ENCODE measurements at places on chromosomes 1 and 21.
A peak's percentile ranks its signal among the peaks of the same experiment; 100 is the strongest.

DNA sequence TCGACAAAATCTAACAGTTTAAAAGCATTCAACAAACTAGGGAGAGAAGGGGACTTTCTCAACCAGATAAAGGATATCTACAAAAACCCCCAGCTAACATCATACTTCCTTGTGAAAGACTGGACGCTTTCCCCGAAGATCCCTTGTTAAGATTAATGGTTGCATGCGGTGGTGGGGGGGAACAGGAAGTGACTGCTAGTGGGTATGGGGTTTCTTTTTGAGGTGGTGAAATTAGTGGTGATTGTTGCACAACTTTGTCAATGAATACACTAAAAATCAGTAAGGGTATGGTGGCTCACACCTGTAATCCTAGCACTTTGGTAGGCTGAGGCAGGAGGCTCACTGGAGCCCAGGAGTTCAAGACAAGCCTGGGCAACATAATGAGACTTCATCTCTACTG, 26.9 kb upstream of the EYA3 start:
- peak; percentile 2 for DNase-seq

GRCh38 chr1:44717156-44717555, 13.8 kb downstream of the RNU5D-1 start:
- no peak for DNase-seq

GRCh38 chr1:94270801-94271203, 33.4 kb upstream of the ARHGAP29 start:
- no peak for DNase-seq

DNA sequence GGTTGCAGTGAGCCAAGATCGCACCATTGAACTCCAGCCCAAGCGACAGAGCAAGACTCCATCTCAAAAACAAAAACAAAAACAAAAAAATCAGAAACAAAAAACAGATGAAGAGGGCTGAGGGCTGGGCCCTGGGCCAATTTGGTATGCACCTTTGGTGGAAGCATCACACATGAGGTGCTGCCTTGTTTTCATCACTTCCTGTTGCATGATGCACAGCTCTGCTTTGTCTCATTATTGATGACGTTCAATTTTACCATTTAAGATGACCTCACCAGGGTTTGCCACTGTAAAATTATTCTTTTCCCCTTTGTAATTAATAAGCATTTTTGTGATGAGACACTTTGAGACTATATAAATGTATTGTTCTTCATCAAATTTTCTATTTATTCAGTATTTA, 9.8 kb upstream of the IFNAR2 start:
- no peak for DNase-seq

DNA sequence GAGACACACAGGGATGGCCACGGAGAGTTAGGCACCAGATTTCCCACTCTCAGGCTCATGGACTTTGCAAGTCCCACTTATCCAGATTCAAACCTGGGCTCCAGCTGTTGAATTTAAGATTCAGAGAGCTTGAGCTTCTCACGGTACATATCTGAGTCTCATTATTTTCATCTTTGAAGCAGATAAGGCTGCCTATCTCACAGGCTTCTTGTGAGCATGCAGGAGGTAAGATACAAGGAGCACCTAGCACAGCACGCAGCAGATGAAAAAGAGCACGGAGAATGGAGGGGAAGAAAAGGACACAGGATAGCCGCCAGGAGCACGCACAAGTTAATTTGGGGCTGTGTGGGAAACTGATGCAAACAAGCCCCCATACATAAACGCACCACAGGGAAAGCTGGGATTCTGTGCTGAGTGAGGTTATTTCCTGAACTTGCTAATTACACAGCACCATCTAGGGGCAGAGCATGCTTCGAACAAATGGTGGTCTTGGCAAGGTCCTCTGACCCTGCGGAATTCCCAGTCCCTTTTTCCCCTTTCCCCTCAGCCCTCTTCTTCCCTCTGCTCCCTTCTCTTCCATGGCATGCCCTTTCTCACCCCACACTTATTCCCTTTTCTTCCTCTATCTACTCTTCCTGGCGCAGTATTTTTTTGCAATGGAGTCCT, 134.7 kb upstream of the VANGL1 start:
- no peak for DNase-seq

DNA sequence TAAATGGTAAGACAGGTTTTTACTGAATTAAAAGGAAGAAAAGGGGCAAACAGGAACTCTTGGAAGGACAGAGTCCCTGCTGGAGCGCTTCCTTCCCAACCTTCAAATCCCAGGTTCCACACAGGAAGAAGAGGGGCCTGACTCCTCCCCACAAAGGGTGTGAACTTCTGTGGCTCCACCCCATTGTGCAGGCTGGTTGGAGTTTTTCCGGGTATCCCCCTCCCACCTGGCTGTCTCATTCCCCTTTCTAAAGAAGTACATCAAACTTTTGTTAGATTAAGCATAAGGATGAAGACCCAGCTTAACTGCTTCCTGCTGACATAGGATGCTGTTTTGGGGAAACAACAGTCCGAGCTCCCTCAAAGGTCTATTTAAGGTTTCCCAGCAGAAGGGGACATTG, 187.7 kb downstream of the FCRL5 start:
- no peak for DNase-seq

- DNase-seq, result no peak
Measured at GRCh38 chr1:208192995-208193394, 51.2 kb downstream of the PLXNA2 start.

DNA sequence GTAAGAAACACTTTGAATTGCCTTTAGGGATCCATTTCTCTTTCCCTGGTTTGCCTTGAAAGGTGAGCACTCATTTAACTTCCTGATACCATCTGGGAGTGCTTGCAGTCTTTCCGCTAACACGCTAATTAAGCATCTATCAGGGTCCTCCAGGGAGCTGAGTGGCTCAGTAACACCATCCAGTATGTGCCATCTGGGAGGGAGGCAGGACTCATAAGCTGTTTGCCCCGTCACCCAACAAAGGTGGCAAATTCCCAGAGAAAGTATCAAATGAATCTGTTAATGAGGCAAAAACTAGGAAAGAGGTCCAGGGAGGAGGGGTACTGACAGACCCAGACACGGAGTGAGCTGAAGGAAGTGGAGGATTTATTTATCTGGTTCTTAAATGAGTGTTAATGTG, 430.9 kb downstream of the HLX start:
- no peak for DNase-seq

DNA sequence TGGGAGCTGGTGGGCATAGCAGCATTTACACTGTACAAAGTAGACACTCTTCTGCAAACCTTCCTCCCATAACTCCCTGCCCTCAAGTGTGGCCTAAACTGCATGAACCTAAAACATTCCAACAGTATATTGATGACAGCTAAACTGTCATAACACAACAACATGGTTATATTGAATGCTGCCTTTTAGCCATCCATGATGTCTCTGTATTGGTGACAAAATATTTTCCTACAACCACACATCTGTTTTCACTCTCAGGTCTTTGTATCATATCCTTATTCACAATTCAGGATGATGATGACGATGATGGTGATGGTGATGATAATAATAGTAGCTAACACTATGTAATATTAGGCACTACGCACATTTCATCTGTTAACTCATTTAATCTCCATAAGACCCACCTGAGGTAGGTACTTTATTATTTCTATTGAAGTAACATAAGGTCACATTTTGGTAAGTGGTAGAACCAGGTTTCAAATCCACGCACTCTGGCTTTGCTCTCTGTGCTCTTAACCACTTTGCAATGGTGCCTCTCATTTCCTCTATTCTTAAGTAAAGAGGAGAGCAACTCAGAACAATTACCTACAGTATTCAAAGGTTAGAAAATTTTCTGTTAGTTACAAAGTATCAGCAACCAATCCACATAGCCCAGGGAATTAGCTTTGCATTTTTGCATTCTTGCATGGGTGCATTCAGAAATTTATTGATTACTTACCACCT, 185.1 kb upstream of the LMO4 start:
- DNase-seq, result no peak

DNA sequence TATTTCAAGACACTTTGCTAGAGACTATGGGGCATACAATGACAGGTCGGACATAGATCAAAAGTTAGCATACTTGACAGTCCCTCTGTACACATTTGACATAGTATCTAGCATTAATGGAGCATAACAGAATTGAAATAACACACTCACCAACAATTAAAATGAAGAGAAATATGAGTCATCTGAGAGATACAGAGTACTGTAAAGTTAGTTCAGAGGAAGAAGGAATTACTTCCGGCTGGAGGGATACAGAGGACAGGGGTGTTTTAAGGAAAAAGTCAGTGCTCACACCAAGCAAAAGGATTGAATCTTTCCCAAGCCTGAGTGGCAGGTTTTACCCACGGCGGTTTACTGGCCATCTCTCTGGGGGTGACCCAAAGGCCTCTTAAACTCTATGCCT, 2.4 kb downstream of the ZMYND12 start:
- no peak for DNase-seq

- no peak for DNase-seq
Measured at GRCh38 chr1:199057322-199057721, 418.5 kb downstream of the PTPRC start.

GRCh38 chr1:225694151-225694603, 41.3 kb upstream of the ENAH start:
- DNase-seq, result no peak

GRCh38 chr21:33840771-33841170, 74.8 kb downstream of the ATP5PO start:
- DNase-seq, result no peak

- DNase-seq, result no peak
Measured at GRCh38 chr1:109892561-109893368, 17.9 kb upstream of the CSF1 start.

- no peak for DNase-seq
Measured at GRCh38 chr1:74427681-74428080, 84.7 kb downstream of the LRRC53 start.

DNA sequence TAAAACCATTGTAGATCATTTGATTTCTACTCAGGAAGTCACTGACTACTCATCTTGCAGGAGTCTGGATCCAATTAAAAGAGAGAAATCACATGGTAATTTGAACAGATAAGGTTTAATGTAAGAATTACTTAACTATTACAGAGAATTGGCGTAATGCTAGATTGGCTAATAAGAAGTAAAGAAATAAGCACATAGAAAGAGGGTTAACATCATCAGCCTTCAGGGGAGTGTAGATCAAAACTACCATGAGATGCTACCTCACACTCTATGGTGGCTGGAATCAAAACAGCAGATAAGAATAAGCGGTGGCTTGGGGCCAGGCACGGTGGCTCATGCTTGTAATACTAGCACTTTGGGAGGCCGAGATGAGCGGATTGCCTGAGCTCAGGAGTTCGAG, 11.7 kb downstream of the ST3GAL3 start:
- no peak for DNase-seq

- no peak for DNase-seq
Measured at GRCh38 chr1:158180741-158181576, at the start of gene CD1D. TSS of gene CD1D (plus strand) at chr1:158180895. CDS start at chr1:158181102, 207 bp downstream.

DNA sequence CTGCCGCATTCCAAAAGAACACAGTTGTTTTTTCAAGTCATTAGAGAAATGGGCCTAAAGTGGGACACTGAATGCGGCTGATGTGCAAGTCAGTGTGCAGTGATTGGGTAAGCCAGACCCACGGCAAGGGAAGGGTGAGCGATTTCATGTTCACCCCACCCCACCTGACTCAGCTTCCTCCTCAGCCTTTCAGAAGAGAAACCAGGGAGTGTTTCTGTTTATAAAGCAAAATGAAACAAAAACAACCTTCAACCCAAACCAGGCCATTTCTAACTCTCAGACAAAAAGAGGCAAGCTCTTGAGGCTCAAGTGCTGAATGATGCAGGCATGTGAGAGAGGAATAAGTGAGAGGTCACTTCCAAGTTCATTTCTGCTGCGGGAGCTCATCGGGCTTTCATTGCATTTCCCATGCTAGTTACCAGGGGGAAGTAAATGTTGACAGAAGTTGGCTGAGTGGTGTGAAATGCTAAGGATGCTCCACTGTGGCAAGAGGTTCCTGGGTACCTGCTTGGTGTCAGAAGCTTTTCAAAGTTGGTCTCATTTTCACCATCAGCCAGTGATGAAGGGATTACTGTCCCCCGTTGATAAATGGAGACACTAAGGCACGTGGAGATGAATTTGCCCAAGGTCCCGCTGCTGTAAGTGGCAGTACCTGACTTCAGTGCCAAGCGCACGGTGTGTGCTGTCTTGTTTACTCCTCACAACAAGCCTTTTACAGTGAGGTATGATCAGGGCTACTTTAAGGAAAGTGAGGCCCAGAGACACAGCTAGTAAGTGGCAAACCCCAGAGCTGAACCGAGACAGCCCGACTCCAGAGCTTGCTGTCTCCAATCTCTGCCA, 29.1 kb downstream of the STPG1 start:
- DNase-seq, result no peak

- no peak for DNase-seq
Measured at GRCh38 chr21:37766129-37766528, 150.1 kb downstream of the KCNJ6 start.

DNA sequence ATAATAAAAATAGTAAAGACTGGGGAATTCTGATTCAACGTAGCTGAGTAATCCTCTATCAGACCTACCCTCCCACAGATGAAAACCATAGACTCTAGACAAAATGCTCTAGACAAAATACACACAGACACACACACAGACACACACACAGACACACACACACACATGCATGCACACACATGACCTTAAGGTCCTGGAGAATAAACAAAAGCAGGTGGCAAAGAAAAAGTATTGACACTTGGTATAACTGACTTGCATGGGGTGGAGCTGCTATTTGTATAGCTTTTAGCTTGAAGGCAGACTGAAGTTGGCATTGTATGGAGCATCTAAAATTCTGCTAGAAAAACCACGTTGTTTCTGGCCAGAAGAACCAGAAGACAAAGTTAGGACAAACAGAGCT, 29.3 kb downstream of the C1orf141 start:
- DNase-seq, result no peak

DNA sequence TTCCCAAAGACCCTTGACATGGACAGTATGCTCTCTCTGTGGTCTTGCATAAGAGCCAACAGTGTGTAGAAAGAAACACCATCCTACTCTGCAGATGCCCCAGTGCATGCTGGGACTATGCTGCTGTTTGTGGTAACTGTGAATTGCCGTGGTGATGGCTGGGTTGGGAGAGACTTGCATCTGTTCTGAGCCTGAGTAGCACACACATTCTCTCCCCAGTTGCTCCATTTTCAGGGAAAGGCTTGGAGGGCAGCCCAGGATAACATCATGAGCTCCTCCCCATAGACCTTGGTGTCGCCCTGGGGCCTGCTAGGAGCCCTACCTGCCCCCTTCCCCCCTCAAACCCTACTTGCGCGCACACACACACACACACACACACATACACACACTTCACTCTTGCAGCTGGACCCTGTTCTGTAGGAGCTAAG, 120.9 kb upstream of the IPO9 start:
- no peak for DNase-seq

GRCh38 chr1:36328088-36328480, 4.6 kb upstream of the EVA1B start:
- DNase-seq, result no peak

Data from stimulated activated CD8-positive, alpha-beta memory T cell treated with anti-CD3 and anti-CD28 coated beads, Interleukin-15, amount 100 ng/mL, for 4 hours (primary cell).